NCI-H1092 treated with DMSO at 0.1 percent for 48 hours (cell line): ENCODE measurements at places on chromosomes 3 and 15.

DNA sequence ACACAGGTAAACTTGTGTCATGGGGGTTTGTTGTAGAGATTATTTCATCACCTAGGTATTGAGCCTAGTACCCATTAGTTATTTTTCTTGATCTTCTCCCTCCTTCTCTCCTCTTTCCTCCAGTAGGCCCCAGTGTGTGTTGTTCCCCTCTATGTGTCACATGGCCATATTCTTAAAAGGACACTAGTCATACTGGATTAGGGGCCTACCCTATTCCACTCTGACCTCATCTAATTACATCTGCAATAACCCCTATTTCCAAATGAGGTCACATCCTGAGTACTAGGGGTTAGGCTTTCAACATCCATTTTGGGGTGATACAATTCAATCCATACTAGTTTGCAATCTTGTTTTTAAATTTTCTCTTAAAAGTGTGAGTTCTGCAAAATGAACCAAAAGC lies 142.8 kb downstream of the IMPG2 start:
- no peak for DNase-seq

GRCh38 chr3:12752102-12752501 lies 7.0 kb downstream of the TMEM40 start:
- no peak for DNase-seq

GRCh38 chr3:105661461-105661860 lies 207.4 kb downstream of the CBLB start:
- DNase-seq: no peak

DNA sequence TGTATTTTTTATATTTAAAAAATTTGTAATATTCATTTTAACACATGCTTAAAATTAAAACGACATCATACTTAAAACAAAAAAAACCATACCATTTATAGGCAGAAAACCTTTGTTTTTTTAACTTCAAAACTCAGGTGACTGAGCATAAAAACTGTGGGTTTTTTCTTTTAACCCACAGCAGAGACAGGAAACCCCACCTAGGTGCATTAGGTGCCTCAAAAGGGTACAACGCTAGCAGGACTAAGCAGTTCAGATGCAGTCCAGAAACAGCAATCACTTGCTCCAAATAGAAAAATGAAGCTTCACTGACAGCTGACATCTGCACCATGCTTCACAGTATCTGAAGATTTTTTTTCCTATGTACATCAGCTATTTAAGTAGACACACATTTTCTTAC lies 52.3 kb downstream of the GLB1 start:
- DNase-seq: no peak

GRCh38 chr15:86483936-86484335 lies 404.3 kb downstream of the AGBL1 start:
- no peak for DNase-seq

DNA sequence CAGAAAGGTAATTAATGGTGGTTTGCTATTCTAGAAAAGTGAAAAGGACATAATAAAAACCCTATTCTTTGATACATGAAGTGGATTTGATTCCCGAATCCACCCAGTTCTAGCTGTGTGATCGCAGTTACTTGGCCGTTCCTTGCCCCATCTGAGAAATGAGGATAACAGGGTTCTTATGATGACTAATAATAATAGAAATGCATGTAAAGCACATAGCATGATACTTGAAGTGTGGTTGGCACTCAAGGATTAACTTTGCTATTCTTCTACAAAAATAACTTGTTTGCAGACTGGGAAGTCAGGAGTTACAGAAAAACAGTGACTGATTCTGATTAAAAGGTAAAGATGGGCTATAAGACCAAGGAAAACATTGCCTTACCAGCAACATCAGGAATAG lies 26.8 kb downstream of the PARL start:
- no peak for DNase-seq

GRCh38 chr3:36476286-36476942 lies 96.1 kb downstream of the STAC start:
- no peak for DNase-seq

DNA sequence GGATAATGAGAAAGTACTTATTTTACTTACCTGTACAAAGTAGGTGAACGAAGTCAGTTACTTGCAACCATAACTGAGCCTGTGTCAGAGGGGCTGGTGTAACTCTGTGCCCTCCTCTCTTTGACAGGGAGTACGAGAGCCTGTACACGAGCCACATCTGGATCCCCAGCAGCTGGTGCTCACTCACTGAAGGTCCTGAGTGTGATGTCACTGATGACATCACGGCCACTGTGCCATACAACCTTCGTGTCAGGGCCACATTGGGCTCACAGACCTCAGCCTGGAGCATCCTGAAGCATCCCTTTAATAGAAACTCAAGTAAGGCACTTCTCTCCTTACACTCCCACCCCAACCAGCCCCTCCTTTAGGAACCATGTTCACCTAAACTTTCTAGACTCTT lies 24.2 kb downstream of the IL20RB start:
- no peak for DNase-seq

DNA sequence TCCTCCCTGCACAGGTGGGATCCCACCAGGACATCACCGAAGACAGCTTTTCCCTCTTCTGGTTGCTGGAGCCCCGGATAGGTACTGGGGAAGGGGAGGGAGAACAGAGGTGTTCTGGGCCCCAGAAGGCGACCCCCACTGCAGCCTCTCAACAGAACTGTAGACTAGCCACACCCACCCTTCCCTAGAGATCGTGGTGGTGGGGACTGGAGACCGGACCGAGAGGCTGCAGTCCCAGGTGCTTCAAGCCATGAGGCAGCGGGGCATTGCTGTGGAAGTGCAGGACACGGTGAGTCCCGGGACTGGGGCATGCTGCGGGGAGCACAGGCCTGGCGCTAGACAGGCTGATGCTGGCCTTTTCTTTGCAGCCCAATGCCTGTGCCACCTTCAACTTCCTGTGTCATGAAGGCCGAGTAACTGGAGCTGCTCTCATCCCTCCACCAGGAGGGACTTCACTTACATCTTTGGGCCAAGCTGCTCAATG lies 809 bp downstream of the NDUFAF3 start:
- DNase-seq: no peak

DNA sequence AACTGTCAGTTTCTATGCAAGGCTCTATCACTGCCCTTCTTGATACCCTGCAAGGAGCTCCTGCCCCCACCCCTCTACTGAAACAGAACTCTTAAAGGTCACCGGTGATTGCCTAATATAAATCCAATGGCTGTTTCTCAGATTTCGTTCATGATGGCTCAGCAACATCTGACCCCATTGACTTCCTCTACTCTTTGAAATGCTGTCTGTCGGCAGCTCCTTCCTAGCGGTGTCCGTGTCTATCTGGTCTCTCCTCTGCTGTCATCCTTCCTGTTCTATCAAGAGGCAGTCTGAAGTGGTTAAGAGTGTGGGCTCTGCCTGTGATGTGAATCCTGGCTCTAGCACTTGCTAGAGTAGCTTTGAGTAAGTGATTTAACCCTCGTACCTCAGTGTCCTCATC lies 5.5 kb downstream of the TMEM266 start:
- no peak for DNase-seq

GRCh38 chr3:196849180-196849741 lies 18.5 kb upstream of the SENP5 start:
- DNase-seq: no peak

DNA sequence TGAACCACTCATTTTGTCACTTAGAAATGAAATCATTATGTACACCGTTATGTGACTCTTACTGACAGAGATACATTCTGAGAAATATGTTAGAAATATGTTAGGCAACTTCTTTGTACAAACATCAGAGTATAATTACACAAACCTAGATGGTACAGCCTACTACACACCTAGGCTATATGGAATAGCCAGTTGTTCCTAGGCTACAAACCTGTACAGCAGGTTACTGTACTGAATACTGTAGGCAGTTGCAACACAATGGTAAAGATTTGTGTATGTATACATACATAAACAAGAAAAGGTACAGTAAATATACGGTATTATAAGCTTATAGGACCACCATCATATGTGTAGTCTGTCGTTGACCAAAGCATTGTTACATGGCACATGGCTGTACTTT lies 3.7 kb downstream of the SACM1L start:
- no peak for DNase-seq

- no peak for DNase-seq
These were observed 37.4 kb upstream of the PCSK6 start for GRCh38 chr15:101526890-101527289.

GRCh38 chr3:188465311-188465710 lies 311.4 kb downstream of the LPP start:
- no peak for DNase-seq

- no peak for DNase-seq
These were observed 24.6 kb downstream of the CCR4 start for GRCh38 chr3:32975891-32976595.

GRCh38 chr15:42059661-42060476 lies 34.5 kb downstream of the PLA2G4D start:
- peak; percentile 3 for DNase-seq

DNA sequence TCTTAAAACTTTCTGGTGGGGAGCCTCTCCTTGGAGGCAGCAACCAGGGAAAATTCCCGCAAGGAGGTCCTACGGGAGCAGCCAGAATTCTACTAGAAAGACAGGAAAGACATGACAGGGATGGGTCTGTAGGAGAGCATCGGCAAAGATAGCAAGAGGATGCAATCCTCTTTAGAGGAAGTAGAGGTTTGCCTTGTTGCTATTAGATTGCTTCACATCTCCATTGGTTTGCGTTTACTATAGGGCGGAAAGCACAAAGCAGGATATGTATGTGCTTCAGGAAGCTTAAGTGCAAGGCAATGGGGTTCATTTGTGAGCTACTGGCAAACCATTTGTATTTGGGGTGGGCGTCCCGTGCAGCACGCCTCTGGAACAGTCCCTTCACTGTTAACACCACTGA lies 193.0 kb downstream of the RORA start:
- DNase-seq: no peak

DNA sequence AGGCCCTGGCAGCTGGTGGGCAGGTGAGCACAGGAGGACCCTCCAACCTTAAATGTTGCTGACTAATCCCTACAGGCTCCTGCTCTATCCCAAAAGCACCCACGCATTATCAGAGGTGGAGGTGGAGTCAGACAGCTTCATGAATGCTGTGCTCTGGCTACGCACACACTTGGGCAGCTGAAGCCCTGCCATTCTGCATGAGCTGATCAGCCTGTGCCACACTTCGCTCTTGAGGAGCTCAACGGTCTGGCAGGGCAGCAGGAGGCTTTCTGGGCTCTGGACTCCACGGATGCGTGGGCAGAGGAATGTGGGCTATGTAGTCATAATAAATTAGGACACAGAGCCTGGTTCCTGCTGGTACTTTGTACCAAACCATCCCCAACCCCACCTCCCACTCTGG lies 6.1 kb downstream of the MST1 start:
- no peak for DNase-seq

GRCh38 chr3:41848753-41849574 lies 112.9 kb downstream of the ULK4 start:
- DNase-seq: no peak

DNA sequence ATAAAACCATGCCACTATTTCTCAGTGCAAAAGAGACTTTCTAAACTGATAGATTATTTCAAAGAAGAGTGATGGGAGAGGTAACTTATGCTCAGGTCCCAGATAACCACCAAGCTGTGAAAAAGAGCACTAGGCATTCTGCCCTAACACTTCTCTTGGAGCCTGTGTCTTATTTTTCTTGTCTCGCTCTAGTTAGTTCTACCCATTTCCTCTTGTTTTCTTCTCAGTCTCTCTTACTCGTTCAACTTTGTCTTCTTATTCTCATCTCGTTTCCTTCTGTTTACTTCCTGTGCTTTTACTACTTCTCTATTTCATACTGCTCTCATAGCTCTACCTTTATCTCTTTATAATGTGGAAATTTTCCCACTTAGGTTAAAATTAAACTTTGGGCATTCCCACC lies 91.8 kb upstream of the CGNL1 start:
- DNase-seq: no peak

- no peak for DNase-seq
These were observed 106.0 kb downstream of the PGPEP1L start for GRCh38 chr15:98901434-98902072.

- no peak for DNase-seq
These were observed 15.9 kb upstream of the MITF start for GRCh38 chr3:69723389-69723788.

GRCh38 chr3:51141573-51141972 lies 243.5 kb upstream of the MANF start:
- DNase-seq: no peak

DNA sequence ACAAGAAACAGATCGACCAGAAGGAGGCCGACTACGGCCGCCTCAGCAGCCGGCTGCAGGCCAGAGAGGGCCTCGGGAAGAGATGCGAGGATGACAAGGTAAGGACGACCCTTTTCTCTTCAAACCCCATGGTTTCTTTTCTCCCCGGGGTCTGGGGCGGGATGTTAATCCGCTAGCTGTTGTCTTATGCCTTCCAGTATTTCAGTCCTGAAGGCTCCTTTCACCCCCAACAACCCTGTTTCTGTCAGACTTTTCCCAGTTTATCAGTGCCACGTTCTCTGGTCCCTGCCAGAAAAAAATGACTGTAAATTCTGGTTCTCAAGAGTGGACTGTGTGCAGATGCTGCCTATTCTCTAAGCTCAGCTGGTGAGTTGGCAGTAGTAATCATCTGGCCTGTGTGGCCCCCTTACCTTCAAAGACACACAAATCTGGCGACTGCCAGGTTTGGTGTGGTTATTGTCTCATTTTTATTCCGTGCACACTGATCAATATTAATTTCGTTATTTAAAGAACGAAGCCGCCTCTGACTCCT lies 806 bp downstream of the GOLM2 start:
- DNase-seq: peak; percentile 30

- no peak for DNase-seq
These were observed 14.0 kb upstream of the ZCWPW2 start for GRCh38 chr3:28334552-28334951.

- no peak for DNase-seq
These were observed 141.6 kb downstream of the DNAJB8 start for GRCh38 chr3:128324911-128325592.

GRCh38 chr15:38440353-38441129 lies 13.4 kb upstream of the FAM98B start:
- DNase-seq: peak; percentile 57
